ENCODE measurements at places on chromosomes 16 and 17.

- no peak for DNase-seq
Observed at GRCh38 chr17:49730078-49730784, 22.5 kb upstream of the SLC35B1 start.

GRCh38 chr17:44277976-44278375 lies 10.0 kb upstream of the SLC4A1 start:
- DNase-seq: no peak

GRCh38 chr17:18955009-18955408 lies 3.0 kb downstream of the SLC5A10 start:
- DNase-seq: no peak

DNA sequence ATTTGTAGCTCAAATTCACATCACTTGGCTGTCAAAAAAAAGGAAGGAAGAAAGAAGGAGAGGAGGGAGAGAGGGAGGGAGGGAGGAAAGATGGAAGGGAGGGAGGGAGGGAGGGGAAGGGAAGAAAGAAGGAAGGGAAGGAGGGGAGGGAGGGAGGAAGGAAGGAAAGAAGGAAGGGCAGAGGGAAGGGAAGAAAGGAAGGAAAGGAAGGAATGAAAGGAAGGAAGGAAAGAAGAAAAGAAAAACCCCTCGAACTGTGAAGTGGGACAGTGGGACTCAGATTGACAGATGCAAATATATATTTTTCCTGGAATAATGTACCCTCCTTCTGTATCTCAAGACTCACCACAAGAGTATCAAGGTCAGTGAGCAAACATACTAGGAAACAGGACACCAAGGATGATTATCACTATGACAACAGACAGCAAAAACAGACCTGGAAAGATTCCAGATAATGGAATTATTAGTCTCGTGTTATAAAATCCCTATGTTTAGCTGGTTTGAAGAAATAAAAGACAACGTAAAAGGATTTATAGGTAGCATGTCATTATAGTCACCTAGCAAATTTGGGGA lies 24.2 kb upstream of the ABCA3 start:
- DNase-seq: no peak

GRCh38 chr16:6725634-6726331 lies 606.9 kb upstream of the RBFOX1 start:
- no peak for DNase-seq

- no peak for DNase-seq
Observed at GRCh38 chr17:66272811-66273585, 29.4 kb upstream of the PRKCA start.

- DNase-seq: no peak
Observed at GRCh38 chr17:33154869-33155455, 138.1 kb downstream of the ASIC2 start.

DNA sequence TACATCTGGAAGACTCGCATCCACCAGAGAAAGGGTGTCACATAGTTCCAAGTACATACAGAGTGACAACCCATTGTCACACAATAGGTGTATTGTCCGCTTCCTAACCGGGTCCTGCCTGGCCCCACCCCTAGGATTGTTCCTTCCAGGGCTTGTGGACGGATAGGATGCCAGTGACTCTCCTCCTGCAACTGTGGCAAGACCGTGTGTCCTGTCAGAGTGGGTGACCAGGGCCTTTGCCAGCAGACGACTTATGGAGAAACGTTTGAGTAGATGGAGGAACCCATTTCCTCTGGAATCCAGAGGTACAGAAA lies 258.4 kb downstream of the CPPED1 start:
- no peak for DNase-seq

GRCh38 chr17:39628655-39629493 lies 2.1 kb downstream of the PPP1R1B start:
- DNase-seq: no peak

- DNase-seq: no peak
Observed at GRCh38 chr16:47064775-47065174, 79.0 kb downstream of the NETO2 start.

GRCh38 chr16:359871-360697 lies 7.6 kb upstream of the AXIN1 start:
- DNase-seq: no peak

- DNase-seq: peak; percentile 60
Observed at GRCh38 chr16:30748634-30749445, 615 bp downstream of the PHKG2 start.

DNA sequence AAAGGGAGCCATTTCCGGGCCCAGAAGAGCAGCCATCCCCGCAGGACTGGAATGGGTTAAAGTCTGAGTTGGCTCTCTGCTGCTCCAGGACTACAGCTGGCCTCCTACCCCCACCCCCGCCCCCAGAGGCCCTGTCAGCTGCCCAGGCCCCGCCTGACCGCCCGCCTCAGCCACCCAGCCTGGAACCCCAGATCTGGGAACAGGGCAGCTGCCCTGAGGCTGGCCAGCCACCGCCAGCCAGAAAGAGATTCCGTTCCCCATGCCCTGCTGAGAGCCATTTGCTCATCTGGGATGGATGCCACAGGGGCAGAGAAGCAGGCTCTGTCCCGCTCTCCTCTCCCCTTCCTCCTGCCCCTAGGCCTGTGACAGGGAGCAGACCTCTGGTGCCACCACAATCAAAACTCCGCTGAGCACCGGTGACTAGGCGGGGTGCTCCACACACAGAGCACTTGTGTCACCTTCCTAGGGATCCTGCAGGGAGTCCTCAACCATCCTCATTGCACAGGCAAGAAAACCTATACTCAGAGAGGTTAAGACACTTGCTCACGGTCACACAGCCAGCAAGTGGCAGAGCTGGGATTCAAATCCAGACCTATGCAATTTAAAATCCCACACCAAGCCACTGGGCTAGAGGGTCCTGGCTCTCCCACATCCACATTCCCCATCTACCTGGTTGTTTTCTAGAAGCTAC lies 44.1 kb downstream of the ZNF423 start:
- no peak for DNase-seq

DNA sequence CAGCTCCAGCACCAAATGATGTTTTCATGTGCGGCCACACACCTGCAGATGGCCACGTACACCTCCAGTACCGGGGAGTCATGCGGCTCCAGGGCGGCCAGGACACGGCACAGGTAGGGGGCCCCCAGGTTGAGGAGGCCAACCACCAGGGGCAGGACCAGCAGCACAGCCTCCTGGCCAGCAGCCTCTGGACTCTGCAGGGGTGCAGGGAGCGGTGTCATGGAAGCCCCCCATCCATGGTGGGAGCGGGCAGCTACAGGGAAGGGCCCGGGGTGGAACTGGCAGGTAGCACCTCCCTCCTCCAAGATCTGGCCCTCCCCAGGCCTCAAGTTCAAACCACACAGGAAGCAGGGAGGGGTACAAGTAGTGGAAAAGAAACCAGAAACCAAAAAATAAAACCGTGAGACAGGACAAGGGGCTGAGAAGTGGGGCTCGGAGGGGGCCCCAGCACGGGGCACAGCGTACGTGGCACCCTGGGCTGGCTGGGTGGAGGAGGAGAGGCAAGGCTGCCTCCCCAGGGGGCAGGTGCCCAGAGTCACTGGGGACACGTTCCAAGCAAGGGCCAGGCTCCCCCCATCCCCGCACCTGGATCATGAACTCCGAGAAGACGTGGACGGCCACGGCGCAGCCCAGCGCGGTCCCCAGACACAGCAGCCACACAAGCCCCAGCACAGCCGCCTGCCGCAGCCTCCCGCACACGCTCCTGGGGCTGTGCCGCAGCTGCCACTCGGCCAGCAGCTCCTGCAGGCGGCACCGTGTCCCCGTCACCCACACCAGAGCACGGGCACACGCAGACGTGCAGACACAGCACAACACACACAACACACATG lies 7.4 kb downstream of the TMC6 start:
- DNase-seq: peak; percentile 84

GRCh38 chr16:75647112-75647491 lies 363 bp downstream of the KARS1 start:
- no peak for DNase-seq

DNA sequence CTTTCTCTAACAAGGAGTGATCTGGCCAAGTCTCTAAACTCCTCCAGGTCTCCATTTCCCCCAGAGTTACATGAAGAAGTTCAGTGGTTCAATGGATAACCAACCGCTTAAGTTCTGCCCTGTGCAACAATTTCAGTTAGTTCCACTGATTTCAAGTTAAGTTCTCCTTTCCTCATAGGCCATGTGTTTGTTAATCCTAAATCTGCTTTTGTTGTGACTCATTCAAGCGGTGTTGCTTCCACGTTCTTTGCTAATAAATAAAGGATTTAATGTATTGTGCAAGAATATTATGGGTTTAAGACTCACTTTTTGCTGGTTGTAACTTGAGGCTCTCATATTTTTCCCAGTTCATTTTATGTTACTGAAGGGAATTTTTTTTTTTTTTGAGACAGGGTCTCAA lies 36.3 kb downstream of the GNA13 start:
- no peak for DNase-seq

- DNase-seq: no peak
Observed at GRCh38 chr17:59763861-59764260, 56.4 kb downstream of the VMP1 start.

GRCh38 chr16:87077750-87078127 lies 239.5 kb downstream of the C16orf95 start:
- DNase-seq: no peak

GRCh38 chr16:81615411-81615810 lies 163.7 kb upstream of the PLCG2 start:
- DNase-seq: no peak

- no peak for DNase-seq
Observed at GRCh38 chr17:56502120-56502654, 91.3 kb upstream of the NOG start.

DNA sequence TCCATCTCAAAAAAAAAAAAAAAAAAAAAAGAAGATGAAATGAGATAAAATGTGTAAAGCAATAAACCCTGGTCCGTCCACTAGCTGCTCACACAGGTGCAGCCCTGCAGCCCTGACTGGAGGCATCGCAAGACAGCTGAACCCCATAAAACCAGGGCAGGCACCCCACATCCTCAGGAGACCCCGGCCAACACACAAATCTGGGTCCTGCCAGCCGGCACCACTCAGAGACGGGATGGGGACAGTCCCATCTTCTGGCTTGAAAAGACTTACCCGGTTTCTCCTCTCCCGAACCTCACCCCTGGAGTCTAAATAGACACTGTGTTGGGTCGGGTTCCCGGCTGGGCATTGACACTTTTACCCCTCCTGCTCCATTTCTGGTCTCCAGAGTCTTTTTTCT lies 52.7 kb upstream of the TNRC6C start:
- DNase-seq: no peak

DNA sequence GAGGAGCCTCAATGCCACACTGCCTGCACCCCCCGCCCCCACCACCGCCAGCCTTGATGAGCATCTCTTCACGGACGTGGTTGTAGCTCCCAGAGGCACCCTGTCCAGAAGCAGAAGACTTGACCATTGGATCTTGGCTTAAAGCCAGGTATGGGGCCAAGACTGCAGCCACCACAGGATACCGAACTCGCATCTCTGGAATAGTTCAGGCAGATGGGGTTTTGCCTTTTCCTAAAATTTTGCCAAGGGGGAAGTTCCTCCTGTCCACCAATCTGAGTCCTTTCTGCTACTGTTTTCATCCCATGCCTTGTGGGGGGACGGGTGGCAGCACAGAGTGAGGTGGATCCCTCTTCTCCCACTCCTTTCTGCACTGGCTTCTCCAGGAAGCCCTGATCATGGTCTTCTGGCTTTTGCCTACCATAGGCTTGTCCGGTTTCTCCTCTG lies 939 bp downstream of the CORO6 start:
- DNase-seq: no peak

GRCh38 chr16:67930678-67931211 lies 917 bp downstream of the CTRL start:
- no peak for DNase-seq

DNA sequence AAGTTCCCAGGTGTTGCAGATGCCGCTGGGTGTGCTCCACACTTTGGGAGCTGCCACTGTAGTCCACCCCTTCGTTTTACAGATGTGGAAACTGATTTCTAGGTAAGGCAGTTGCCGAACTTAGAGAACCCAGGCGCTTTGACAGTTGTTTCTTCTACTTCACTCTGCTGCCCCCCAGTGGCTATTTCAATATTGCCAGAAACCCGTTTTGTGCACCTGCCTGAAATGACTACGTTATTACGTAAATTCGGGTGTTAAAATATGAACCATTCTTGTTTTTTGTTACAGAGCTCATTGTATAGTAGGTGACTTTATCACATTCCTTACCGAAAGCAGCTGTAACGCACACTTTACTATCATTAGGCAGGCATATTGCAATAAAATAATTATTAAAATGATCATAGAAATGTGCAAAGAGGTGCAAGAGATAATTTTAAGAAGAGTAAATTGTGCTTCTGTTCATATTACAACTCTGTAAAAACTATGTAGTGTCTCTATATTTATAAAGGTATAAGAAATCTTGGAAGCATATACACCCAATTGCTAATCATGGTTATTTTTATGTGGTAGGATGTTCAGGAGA lies 44.9 kb downstream of the OTOA start:
- DNase-seq: peak; percentile 89

All from activated naive CD4-positive, alpha-beta T cell treated with anti-CD3 and anti-CD28 coated beads, Interleukin-2, amount 10 ng/mL, durations not matched to agents 7 days and 5 days (primary cell).